EL (cell line): ENCODE measurements at places on chromosomes 13 and 19.

GRCh38 chr13:110559986-110560385 lies 1.5 kb downstream of the RAB20 start:
- DNase-seq: no peak

GRCh38 chr19:49925486-49925885 lies 3.5 kb upstream of the ATF5 start:
- no peak for DNase-seq

DNA sequence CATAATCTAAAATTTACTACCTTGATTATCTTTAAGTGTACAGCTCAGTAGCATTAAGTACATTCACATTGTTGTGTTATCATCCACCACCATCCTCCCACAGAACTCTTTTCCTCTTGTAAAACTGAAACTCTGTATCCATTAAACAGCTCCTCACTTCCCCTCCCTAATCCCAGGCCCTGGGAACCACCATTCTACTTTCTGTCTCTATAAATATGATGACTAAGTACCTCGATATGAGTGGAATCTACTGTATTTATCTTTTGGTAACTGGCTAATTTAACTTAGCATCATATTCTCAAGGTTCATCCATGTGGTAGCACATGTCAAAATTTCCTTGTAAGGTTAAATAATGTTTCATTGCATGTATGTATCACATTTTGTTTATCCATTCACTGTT lies 49.0 kb upstream of the POMP start:
- peak; percentile 93 for DNase-seq

DNA sequence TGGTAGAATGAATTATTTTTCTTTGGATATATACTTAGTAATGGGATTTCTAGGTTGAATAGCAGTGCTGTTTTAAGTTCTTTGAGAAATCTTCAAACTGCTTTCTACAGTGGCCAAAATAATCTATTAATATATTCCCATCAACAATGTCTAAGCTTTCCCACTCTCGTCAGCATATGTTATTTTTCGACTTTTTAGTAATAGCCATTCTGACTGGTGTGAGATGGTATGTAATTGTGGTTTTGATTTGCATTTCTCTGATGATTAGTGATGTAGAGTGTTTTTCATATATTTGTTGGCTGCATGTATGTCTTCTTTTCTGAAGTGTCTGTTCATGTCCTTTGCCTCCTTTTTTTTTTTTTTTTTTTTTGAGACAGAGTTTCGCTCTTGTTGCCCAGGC lies 90.2 kb upstream of the CSNK1A1L start:
- DNase-seq: no peak

- DNase-seq: no peak
These were observed 65.2 kb downstream of the DACH1 start for GRCh38 chr13:71801781-71802180.
